Stimulated activated CD8-positive, alpha-beta memory T cell treated with anti-CD3 and anti-CD28 coated beads, Interleukin-15, amount 100 ng/mL, for 48 hours (primary cell): ENCODE measurements at places on chromosomes 7 and 10.

DNA sequence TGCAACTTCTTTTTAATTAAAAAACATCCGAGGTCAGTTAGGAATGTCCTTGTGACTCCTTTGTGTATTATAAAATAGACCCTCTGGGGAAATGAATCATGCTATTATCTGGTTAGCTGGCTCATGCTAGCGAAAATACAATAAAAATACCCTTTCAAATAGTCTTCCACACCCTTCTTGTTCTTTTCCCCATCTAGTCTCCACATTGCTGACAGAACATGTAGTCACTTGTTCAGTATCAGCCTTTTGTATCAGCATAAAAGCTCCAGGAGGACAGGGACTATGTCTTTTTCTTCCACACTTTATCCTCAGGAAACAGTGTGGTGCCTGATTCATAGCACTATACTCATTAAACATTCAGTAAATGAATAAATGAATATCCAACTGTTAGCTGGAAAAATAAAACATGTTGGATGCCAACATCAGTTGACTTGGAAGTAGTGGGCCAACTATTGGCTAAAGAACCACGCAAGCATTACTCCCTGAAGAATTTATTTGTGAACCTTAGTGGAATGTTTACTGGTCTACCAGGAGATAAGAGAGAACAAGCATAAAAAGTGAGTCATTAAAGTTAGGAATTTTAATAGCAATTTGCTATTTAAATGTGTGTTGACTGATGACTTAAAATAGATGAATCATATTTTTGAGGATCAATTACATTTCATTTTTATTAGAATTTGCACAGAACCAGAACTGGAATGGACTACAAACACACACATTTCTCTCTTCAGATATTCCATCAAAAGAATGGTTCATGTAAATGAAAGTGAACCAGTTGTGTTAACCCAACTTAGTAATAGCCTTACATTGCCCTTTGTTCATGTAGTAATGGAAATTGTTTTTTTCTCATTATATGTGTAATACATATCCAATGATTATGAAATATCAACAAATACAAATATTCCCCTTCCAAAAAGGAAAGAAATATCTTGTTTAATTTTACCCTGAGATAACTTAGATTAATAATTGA, 129.6 kb downstream of the DKK1 start:
- DNase-seq, result no peak

DNA sequence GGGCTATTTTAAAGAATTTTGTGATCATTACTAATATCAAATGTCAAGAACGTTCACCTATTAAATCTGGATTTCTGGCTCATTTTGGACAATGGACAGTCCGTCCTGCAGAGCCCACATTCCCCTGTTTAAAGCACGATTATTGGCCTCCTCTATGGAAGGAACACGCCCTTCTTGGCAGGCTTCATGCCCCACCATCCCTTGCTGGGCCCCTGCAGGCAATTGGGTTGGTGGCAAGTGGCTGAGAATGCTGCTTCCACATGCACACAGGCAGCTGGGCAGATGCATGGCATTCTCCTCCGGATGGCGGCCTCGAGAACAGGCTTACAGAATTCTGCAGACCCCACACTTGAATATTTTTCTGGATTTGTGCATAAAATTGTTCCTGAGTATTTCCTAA, 305.8 kb upstream of the MKI67 start:
- no peak for DNase-seq

DNA sequence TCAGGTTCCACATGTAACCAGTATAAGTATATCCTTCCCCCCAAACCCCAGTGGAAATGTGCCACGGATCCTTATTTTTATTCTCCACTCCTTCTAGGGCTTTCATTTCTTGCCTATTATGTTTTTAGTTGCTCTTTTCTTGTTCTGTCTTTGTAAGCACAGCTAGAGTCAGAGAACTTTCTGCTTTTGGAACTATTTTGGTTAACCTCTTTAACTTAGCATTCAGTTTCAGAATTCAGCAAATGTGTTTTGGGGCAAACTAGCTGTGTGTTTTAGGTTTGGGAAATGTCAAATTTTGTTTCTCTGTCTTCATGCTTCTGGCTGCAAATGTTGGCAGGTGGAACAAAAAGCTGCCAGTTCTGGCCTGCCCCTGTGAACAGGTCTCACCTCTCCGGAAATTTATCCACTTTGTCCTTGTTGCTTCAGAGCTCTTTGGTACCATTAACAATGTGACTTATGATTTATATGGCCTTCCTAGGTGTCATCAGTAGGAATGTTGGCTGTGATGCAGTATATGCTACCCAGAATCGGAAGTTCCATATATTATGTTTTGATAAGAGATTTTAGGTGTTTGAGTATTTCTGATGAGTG, 156.1 kb downstream of the ADK start:
- DNase-seq, result no peak

- DNase-seq, result no peak
Observed at GRCh38 chr10:69328380-69328735, 50.1 kb downstream of the HK1 start.

DNA sequence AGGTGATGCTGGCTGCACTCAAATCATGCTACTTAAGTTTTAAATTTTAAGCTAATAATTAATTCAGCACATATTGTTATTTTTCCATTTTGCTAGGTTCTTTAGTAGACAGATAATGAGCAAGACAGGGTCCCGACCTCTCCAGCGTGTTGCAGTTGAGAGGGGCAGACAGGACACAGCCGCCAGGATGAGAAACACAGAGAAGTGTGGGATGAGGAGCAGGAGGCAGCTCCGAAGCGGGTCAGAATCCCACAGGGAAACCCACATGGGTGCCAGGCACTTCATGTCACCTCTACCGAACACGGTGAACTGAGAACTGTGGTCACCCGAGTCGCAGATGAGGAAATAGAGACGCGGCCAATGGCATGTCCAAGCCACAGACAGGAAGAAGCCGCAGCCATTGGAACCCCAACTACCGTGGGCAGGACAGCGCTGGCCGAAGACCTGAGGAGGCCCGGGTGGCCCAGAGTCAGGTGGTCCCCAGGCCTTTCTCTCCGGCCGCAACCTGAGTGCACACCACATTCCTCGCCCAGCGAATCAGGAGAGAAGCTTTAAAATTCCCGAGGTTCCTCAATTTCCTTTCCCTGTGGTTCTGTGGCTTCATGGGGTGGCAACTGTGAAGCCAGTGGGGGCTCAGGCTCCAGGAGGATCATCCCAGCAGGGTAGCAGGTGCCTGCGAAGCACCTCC, 213.0 kb downstream of the DNAJB6 start:
- DNase-seq, result no peak

GRCh38 chr7:38704041-38704547, 72.9 kb upstream of the AMPH start:
- no peak for DNase-seq

DNA sequence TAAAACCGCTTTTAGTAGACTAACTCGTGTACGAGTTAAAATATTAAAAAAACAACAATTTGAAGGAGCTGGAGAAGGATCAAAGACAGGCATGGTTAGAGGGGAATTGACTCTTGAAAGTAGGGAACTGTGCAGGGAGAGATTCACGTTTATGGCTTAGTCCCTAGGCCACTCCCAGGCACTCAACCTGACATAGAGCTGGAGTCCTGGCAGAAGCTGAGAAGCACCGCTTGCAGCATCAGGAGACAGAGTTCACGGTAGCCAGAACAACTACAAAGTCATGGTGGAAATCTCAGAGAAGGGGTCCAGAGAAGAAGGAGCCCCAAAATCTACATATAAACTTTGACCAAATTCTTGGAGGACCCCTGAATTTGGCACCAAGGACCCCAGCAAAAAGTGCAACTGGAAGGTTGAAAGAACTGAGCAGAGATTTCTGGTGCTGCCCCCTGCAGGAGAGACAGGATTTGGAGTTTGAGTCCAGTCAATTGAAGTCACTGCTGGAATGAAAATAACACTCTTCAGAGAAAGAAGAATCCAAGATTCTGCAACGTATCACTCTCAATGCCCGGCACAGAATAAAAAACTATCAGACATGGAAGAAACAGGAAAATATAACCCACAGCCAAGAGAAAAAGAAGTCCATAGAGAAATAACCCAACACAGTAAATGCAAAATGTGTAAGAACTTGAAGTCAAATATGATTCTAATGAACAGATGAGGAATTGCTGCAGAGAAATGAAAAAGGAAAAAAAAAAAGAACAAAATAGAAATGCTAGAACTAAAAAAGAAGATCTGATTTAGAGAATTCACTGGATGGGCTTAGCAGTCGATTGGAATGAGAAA, 493.3 kb upstream of the PODXL start:
- no peak for DNase-seq

GRCh38 chr10:121043124-121043849, 192.1 kb downstream of the WDR11 start:
- no peak for DNase-seq

- no peak for DNase-seq
Observed at GRCh38 chr10:25180801-25181200, 6.0 kb downstream of the GPR158 start.

- DNase-seq, result no peak
Observed at GRCh38 chr10:28217848-28218247, 85.0 kb downstream of the MPP7 start.

DNA sequence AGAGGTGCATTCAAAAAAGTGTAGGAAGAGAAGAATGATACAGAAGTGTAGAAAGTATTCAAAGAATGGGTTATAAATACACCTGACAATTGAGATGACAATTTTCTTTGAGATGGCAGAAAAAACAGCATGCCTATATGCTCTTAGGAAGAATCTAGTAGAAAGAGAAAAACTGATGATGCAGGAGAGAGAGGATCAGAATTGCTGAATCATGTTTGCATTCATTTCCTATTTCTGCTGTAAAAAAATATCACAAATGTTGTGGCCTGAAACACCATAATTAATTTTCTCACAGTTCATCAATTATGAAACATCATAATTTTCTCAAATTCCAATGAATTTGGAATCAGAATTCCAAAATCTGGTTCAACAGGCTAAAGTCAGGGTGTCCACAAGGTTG, 9.8 kb upstream of the AKR1C1 start:
- no peak for DNase-seq

DNA sequence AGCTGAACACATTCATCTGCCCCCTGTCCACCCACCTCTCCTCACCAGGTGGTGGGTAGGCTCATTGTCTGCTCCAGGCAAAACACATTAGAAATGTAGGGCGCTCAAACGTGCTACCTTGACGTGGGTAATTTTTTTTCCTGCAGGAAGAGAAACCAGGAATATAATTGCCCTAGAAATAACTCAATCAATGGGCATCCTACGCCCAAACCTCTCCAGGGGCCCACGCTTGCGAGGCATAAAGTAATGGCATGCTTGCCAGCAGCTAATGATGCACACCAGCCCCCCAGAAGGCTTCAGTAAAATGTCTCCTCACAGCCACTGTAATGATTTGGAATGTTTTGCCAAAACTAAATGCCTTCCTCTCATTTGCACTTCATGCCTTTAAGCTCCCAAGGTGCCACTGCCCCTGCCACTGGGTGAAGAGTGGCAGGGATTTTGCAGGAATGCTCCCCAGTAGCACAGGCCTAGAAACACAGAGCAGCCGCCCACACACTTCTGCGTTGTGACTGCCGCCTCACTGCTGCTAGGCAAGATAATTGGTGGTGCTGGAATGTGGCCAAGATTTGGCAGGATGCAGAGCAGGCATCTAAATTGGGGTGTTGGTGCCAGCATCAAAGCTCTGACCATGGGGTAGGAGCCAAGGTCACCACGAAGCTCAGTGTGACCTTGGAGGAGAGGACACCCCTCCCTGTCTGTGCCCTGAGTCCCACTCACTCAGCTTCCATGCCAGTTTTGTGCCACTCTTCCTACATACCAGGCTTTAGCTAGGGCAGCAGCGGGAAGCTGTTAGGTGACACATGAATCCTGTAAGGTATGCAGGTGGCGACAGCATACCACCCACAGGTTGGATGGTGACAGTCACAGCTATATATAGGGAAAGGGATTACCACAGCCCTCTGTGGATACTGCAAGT, 48.7 kb upstream of the PPP1R3C start:
- no peak for DNase-seq

DNA sequence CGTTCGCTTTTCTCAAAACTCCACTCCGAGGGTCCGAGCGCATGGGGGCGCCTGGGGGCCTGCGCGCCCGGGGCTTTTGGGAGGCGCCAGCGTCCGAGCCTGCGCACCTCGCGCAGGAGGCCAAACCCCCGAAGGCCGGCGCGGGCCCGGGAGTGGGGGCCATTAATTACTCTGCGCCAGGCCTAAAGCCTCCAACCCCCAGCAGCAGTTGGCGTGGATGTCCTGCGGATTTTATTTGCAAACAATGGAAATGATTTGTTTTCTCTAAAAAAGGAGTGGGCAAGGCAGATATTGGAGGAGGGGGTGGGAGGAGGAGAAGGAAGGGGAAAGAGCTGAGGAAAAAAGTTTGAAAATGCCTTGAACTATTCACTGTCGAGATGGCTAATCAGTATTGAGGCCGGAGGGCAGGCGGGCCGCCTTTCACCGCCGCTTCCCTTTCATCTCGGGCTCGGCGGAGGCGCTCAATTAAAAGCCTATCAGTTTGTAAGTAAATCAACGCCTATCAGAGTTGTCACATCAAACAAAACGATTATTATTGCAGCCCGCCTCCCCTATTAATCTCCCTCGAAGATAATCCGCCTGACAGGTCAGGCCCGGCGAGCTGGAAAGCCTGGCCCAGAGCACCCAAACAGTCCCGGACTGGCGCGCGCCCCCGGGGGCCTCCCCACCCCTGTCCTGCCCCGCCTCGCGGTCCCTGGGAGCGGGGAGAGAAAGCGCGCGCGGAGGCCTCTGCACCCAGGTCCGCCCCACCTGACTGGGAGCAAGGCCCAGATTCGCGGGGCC, 3.4 kb upstream of the ZNF503 start:
- DNase-seq, result no peak
